ENCODE measurements at places on chromosomes 7 and 10.

DNA sequence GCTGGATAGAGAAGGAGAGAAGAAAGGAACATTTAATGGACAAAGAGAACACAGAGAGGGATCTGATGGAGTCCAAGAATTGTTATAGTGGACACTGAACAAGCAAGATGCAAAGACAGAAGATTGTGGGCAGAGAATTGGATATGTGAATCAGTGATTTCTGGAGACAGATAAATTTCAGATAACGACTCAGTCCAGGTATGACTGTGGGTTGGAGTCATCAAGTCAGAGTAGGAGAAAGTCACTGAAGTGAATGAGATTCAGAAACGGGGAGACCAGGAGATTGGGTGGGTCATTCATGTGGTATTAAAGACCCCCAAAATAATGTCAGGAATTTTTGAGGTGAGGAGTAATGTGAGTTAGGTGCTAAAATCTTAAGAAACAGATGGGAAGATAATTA is 23.0 kb downstream of the ASB4 start:
- DNase-seq, result no peak

DNA sequence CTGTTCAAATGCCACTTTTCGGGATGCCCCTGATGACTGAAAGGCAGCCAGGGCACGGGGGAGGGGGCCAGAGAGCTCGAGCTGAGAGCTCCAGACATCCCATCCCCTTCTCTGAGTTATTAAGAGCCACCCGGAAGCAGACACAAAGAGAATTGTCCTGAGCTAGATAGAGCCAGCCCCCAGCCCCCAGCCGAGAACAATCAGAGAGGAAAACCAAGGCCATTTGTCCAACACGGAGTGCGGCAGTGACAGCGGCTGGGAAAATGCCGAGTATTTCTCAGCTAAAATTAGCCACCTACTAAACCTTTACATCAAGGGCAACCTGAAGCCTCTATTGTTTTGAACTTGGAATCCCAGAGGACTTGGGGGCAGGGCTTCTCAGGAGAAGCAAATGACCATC is 51.0 kb downstream of the UNC5B start:
- DNase-seq, result no peak

- DNase-seq, result no peak
Observed at GRCh38 chr7:131554880-131555516, 1.4 kb downstream of the PODXL start.

GRCh38 chr7:142894985-142895593 is 9.5 kb upstream of the TRPV6 start:
- no peak for DNase-seq

DNA sequence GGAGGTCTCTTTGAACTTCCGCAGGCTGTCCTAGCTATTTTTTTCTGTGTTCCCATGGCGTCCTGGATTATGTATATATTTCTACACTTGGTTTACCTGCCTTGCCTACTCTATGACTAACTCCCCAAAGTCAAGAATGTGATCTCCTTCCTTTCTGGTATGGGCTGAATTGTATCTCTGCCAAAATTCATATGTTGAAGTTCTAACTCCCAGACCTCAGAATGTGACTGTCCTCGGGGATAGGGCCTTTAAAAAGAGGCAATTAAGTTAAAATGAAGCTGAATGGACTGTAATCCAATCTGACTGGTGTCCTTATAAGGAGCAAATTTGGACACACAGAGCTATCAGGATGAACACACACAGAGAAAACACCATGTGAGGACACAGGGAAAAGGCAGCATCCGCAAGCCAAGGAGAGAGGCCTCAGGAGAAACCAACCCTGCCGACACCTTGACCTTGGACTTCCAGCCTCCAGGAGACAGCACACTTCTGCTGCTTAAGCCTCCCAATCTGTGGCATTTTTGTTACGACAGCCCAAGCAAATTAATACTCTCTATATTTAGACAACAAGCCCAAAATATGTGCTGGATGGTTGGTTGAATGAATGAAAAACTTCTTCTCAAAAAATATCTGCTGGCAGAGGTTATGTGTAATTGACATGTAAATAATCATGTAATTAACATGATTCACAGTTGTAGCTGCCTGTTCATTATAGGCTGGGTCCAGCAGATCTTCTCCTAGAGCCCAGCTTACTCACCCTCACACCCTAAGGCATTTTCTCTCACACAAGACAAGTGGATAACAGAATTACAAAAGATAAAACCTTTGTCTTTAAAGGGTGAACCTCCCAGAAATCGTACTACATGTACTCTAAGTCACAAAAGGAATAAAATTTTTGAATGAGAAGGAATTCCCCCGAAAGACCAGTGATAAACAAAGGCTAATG is 123.7 kb downstream of the CUBN start:
- no peak for DNase-seq

GRCh38 chr7:45582136-45582749 is 8.1 kb downstream of the ADCY1 start:
- DNase-seq, result no peak

GRCh38 chr7:138882249-138882648 is 84.3 kb upstream of the ATP6V0A4 start:
- DNase-seq, result no peak

GRCh38 chr10:86856156-86856555 is 99.7 kb downstream of the BMPR1A start:
- no peak for DNase-seq

DNA sequence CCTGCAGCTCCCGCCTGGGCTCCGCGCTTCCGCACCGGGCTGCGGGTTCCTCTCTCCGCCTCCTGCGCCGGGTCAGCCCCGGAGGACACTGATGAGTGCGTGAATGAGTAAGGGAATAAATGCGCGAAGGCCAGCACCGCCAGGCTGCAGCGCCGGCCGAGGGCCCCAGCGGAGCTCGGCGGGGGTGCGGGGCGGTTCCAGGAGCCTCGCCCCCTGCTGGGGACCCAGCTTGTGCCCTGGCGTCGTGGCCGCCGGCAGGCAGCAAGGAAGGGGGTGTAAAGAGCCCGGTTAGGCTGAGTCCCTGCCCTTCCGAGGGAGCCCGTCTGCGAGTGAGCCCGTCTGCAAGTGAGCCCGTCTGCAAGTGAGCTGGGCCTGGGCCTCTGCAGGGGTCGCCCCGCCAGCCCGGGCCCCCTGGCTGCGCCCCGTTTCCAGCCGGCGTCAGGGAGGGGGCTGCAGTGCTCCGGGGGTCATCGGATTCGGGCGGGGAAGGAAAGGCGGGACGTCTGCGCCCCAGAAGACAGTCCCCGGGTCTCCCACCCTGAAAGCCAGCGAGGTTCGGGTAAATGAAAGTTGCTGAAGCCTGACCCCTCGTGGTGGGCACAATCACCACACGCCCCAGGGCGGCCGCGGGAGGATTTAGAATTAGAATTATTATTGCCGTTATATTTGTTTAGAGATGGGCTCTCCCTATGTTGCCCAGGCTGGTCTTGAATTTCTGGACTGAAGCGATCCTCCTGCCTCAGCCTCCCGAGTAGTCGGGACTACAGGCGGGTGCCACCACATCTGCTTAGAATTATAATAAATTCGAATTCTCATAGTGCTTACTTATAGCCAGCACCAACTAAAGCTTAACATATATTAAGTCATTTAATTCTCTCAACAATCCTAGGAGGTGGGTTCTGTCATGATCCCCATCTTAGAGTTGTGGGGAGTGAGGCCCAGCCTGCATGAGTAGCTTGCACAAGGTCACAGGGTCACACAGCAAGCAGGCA is 8.6 kb upstream of the CRYGN start:
- DNase-seq, result no peak

DNA sequence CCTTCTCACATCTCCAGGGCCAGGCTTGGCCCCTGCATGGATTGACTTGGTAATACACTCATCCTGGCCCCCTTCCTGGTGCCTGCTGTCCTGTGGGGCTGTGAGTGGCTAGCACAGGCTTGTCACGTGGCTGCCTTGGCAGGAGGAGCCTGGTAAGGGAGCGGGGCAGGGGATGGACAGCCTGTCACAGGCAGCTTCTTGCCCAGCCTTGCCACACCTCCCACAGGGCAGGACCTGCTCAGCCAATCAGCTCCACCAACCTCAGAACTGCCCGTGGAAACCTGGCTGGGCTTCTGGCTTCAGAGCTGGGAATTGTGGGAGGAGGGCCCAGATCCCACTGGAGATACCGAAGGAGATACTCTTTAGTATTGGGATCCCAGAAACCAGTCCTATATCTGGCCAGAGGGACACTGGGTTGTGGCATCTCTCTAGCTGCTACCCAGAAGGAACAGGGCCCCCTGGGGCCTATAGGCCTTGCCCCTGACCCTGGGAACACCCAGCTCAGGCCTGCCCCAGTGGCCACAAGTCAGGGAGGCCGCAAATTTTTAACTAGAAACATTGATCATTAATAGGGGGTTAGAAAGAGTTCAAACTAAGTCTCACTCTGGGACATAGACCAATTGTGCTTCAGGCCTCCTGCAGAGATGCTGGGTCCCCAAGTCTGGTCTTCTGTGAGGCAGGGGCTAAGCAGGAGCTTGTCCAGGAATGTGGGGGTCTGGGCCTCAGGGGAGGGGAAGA is at the start of gene HOGA1:
Gene HOGA1 (plus strand): TSS at position 330 of the 738 bp plus-strand sequence. CDS start 315 bp downstream, at position 645.
- no peak for DNase-seq

- DNase-seq, result no peak
Observed at GRCh38 chr10:78870458-78870857, 198.3 kb upstream of the ZMIZ1 start.
